Ascending aorta (tissue), 2 donors: ENCODE measurements at places on chromosomes 12 and 14.

GRCh38 chr12:84802161-84802560 lies 110.4 kb downstream of the SLC6A15 start:
- no peak for DNase-seq

DNA sequence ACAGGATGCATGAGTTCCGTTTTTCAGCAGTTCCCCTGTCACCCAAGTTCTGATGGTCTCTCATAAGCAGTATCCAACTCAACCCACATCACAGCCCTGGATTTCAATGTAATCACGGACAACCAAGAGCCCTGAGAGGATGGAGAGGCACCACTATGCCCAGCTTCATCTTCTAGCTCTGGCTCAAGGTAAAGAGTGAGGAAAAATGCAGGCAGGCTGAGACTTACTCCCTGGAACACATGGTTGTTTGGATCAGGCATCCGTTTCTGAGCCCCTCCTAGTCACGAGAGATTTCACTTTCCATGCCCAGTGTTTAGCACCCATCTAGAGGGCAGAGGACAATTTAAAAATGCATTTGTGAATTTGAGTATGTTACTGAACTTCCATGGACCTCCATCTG lies 45.0 kb downstream of the ANO2 start:
- no peak for DNase-seq

GRCh38 chr12:16606201-16606849 lies 363 bp upstream of the LMO3 start:
- no peak for DNase-seq

DNA sequence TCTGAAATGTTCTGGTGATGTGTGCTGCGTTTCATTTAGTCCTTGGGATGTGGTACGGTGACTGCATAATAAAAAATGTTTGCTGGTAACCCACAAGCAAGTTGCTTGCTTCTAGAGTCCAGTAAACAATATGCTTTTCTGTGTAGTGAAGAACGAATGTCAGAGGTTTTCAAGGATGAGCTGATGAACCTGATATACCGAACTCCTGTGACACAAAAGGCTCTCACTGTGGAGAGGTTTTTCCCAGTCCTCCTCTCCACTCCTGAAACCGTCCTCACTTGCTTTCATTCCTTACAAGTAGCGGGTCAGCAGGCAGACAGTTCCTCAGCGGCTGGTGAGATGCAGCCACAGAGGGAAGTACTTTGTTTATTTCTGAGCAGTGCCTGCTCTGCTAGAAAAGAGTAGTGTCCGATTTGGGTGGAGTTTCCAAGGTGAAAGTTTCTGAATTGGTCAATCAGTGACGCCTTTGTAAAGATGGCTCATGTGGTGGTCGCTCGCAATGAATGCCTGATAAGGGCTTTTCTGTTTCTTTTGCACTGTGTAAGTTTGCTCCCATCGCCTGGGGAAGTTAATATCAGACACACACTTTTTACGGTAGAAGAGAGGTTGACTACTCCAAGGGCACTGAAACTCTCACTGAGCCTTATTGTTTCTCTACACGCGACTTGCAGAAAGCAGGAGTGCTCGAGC lies 3.0 kb downstream of the ETV6 start:
- DNase-seq = no peak

- DNase-seq = no peak
These were observed 20.0 kb downstream of the PROX2 start for GRCh38 chr14:74855945-74856344.

- DNase-seq = no peak
These were observed 35.1 kb downstream of the PPP2R5E start for GRCh38 chr14:63508033-63508432.

DNA sequence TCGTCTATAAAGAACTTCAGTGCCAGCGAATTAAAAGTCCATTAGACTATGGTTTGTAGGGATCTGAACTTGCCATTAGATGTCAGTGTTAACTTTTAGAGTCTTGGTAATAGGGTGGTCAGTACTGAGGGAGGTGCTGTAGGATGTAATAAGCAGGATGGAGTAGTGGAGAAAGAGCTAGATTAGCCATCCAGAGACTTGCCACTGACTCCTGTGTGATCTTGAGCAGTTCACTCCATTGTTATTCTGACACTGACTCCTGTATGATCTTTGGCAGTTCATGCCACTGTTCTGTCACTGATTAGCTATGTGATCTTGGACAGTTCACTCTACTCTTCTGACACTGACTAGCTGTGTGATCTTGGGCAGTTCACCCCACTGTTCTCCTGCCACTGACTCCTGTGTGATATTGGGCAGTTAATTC lies 133.6 kb downstream of the TTLL5 start:
- DNase-seq = no peak

- DNase-seq = no peak
These were observed 32.9 kb downstream of the ARID2 start for GRCh38 chr12:45762185-45763110.

GRCh38 chr12:56999456-56999855 lies 6.9 kb downstream of the ZBTB39 start:
- no peak for DNase-seq

DNA sequence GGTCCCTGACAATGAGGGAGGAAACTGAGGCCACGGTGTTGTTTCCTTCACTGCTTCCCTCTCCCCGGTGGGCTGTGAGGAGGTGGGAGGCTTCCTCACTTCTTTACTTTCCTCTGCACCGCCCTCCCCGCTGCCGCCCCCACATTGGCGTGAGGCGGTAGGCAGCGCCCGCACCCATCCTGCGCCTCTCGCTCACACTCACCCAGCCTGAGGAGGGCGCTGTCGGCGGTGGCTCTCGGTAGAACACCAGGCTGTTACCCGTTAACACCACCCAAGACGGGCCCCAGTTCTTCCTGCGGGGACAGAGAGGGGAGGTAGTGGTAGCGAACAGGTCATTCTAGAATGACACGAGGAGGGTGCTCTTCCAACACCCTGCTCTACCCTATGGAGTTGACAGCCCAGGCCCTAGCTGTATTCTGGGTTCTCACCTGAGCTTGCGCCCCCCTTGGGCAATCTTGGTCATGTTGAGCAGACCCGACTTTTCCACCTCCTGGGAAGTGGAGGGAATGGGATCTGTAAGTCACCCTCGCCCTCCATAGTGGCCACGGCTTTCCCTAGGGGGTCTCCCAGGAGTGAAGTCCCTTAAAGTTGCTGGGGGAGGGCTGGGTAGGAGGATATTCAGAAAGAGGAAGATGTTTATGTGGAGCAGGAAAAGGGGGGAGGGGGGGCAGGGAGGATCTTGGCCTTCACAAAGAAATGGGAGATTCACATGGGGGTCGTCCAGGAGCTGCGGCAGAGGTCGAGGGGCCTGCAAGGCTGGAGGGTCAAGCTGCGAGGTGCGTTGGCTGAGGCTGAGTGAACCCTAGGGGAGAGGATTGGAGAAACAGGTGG lies 3.3 kb downstream of the ARHGAP9 start:
- DNase-seq = no peak

- no peak for DNase-seq
These were observed 113.0 kb upstream of the RAP1B start for GRCh38 chr12:68497702-68498101.

DNA sequence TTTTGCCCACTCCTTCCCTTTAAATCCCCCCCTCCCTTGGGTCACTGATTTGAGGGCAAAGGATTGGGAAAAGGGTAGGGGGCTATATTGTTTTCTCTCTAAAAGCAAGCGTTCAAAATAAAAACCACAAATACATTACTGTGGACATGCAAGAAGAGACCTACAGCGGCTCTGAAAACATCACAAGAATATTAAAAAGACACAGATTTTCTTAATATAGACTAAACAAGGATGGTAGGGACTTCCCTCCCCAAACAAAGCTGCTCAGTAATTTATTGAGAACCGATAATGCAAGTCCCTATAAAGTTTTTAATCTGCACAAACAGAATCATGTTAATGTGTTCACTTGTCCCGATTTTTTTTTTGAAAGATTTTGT lies 12.9 kb downstream of the TBX3 start:
- no peak for DNase-seq

GRCh38 chr12:6539707-6540134 lies 5.4 kb downstream of the GAPDH start:
- DNase-seq = peak; percentile 64

DNA sequence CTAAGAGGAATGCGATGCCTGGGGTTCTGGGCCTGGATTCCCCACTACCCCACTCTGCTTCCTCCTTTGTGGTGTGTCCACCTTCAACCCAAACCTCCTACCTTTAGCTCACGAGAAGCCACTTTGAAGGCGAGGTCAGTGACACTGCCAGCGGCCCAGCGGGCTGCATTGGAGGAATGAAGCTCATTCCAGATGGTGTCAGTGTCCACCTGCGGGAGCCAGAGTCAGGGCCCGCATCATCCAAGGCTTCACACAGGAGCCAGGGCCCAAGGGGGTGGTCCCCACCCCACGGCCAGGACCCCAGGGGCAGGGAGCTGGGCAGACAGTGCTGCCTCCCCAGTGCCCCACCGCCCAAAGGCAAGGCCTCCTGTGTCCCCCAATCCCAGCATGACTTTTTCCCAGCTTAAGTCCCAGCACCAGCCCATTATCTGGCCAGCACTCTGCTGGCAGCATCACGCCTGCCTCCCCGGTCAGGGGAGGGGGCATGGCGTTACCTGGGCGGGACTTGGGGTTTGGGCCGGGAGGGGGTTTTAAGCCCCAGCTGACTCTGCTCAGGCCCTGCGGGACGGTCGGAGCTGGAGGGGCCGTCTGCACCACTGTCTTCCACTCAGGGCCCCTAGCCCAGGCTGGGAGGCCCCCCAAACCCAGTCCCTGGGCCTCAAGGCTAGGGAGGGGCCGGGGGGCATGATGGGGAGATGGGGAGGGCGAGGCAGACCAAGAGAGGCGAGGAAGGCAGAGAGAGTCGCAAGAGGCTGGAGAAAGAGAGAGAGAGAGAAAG lies 16.9 kb downstream of the SLC48A1 start:
- no peak for DNase-seq

- DNase-seq = no peak
These were observed 322.1 kb downstream of the RGS6 start for GRCh38 chr14:72254202-72254936.

DNA sequence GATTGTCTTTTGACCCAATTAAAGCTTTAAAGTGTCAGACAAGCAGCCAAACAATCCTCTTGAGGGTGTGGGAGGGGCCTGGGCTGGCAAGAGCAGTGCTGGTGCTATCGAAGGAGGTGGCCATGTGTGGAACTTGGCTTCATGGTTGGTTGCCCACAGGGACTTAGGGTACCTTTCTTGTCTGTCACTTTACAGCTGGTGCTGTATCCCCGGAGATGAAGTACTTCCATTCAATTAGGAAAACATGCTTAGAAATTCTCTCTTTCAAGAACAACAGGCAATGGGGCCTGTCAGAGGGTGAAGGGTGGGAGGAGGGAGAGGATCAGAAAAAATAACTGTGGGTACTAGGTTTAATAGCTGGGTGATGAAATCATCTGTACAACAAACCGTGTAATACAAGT lies 86.5 kb downstream of the DAAM1 start:
- DNase-seq = no peak
